ENCODE measurements at places on chromosomes 12 and 14.

DNA sequence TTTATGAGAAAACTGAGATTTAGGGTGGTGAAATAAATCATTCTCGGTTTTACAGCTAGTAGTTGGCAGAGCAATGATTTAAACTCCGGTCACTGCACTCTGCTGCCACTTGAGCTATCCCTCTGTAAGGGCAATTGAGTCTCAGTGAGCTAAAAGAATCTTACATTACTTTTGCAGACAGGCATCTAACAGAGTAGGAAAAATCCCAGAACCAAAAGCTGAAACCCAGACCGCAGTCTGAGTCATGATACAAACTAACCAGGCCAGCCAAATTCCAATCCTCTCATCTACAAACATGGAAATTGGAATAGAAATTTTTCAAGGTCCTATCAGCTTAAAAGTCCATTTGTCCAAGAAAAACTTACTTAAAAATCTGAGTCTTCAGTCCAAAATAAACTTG lies 73.7 kb downstream of the ANKS1B start:
- no peak for DNase-seq

DNA sequence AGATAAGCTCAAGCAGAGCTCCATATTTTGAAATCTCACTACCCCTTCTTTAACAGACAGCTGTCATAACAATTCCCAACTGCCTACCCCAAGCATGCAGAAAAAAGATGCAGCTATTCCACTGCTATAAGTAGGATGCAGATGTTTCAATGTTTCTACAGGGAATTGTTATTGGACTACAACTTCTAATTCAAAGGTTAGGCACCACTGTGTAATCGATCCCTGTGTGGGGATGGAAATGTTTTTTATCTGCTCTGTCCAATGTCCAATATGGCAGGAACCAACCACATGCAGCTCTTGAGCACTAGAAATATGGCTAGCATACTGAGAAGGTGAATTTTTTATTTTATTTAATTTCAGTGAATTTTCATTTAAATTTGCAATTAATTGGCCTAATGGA lies 208.6 kb downstream of the SLC2A13 start:
- DNase-seq, result no peak

GRCh38 chr12:111764120-111764821 lies 2.5 kb upstream of the ALDH2 start:
- DNase-seq, result no peak

GRCh38 chr12:80059875-80060274 lies 39.5 kb upstream of the OTOGL start:
- no peak for DNase-seq

- DNase-seq, result no peak
These were observed 505.2 kb downstream of the RMST start for GRCh38 chr12:97967831-97968230.

DNA sequence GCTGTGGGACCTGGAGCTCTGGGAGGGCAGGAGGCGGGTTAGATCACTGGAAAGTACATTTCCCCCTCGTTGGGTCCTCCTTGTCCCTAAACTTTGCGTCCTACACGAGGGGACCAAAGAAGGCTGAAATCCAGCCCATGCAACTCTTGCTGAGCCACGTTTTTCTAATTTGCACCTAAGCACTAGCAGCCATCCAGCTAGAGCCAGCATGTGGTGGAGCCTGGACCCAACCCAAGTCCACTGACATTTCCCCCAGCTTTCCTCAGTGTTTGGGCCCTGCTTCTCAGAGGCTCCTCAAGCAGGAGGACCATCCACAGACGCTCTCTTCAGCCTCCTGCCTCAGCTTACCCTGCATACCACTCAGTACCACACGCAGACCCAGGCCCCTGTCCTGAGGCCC lies 49.7 kb downstream of the TSPAN11 start:
- no peak for DNase-seq

- no peak for DNase-seq
These were observed 29.2 kb upstream of the TMED10 start for GRCh38 chr14:75205591-75205990.

DNA sequence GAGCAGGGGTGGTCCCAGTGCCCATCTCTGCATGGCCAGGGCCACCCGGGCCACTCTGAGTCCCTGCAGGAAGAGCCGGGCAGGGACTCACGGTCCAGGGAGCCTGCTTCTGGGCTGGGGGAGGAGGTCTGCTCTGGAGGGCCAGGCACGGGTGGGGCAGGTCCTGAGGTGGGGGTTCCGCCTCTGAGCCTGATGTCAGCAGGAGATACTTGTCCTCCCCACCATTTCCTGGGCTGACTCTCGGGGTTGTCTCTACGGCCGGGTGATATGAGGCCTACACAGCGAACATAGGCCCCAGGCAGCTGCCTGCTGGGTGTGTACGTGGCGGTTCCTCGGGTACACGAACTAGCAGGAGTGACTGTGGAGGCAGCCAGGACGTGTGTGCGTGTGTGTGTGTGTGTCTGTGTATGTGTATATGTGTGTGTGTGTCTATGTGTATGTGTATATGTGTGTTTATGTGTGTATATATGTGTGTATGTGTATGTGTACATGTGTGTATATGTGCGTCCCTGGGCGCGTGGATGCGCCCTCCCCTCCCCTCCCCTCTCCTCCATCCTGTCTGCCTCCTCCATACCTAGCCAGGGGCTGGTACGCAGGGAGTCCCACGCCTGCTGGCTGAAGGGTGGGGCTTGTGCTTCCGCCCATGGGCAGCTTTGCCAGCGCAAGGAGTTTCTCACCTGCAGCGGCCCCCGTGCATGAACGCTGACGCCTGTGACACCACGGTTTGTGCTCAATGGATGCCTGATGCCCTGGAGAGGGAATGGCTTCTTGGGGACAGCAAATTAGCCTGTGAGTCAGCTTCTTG lies 30.4 kb upstream of the TRAF3 start:
- DNase-seq, result no peak

- DNase-seq, result no peak
These were observed 12.8 kb upstream of the ATP2B1 start for GRCh38 chr12:89721291-89721987.

GRCh38 chr12:42585841-42586216 lies 3.7 kb downstream of the PRICKLE1 start:
- DNase-seq, result no peak

DNA sequence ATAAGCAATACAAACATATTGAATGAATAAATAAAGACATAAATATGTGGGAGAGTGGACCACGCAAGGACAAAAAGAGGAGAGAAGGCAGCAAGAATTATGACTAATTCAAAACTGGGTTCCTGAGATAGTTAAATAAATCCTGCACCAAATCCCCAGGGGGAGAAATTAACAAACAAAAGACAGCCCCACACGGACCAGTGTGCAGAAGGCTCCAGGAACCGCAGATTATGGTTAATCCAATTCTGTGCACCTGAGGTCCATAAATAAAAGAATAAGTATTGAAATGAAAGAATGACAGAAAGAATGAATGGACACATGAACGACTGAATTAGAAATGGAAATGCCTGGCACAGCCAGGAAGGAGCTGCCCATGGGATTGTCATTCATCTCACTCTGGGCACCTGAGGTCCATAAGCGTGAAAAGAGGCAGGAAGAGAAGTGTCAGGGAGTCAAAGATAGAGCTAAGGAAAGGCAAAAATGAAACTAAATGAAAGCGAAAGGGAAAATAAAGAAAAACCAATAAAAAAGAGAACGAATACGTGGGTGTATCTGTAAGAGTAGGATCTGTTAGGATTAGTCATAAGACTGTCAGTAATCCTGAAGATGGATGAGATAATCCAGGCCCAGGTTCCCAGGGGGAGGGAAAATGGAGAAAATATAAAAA lies 23.3 kb downstream of the MEG3 start:
- no peak for DNase-seq

DNA sequence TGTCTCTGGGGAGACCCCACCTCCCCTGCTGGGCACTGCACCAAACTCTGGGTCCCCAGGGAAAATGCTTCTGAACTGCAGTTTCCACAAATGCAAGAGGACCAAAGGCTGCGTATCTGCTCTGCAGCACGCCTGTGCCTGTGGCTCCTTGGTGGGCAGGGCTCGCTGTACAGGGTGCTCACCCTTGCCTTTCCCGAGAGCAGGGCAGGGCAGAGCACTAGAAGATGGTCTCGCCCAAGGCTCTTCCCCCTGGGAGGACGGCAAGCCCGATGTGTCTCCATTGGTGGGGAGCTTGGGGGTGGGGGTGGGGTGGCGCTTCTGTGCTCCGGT lies 175.3 kb upstream of the RTL1 start:
- no peak for DNase-seq

- no peak for DNase-seq
These were observed 47.2 kb downstream of the MYF5 start for GRCh38 chr12:80763874-80764273.

- no peak for DNase-seq
These were observed 315.5 kb downstream of the RMST start for GRCh38 chr12:97778111-97778510.

DNA sequence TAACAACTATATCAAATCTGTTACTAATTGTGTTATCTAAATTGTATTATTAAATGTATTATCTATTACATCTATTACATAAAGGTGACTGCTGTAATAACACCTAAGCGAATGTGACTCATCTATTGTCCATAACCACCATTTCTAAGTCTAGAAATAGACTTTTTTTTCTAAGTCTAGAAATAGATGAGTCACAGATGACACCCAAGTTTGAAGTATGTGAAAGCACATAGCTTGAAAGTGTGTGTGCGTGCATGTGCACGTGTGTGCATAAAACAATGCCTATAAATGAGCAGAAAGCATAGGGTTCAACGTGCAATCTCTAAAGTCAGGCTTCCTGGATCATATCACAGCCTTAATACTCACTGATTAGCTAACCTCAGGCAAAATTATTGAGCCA lies 451.3 kb upstream of the USP15 start:
- no peak for DNase-seq

DNA sequence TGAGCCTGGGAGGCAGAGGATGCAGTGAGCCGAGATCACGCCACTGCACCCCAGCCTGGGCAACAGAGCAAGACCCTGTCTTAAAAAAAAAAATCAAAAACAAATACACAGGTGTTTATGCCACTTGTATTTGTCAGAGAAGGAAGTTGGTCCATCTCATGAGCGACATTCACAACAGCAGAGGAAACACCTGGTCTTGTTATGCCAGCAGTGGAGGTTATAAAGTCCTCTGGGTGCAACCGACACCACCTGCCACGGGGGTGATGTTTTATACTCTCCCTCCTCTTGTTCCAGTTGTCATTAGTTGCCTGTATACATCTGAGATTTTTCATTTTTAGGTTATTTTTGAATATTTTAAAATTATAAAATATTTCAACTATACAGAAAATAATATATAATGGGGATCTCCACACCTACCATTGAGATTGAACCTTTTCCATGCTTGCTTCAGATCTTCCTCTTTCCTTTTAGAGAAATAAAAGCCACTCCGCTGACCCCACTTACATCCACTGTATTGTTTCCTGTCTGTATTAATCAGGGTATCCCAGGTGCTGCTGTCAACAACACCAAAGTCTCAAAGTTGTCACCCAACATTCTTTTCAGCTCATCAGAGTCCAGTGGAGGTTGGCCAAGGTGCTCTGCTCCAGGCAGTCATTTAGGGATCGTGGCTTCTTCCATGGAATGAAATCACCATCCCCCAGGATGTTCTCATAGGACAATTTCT lies 65.1 kb downstream of the RNFT2 start:
- no peak for DNase-seq

- DNase-seq, result no peak
These were observed 945 bp downstream of the HCAR1 start for GRCh38 chr12:122729583-122730214.

DNA sequence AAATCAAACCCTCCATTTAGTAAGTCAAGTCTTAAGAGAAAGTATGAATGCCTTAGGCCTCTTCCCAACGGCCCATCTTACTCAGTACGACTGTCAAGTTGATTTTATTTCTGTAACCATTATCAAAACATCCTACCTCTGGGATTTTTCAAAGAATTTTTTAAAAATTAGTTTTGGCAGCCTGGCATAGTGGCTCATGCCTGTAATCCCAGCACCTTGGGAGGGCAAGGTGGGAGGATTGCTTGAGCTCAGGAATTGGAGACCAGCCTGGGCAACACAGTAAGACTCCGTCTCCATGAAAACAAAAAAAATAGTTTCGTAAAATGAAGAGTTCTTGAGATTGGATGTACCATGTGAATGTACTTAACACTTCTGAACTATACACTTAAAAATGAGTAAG lies 4.1 kb downstream of the FGD6 start:
- DNase-seq, result no peak

GRCh38 chr14:106840258-106840657 lies 1313.9 kb downstream of the TMEM121 start:
- DNase-seq, result no peak

DNA sequence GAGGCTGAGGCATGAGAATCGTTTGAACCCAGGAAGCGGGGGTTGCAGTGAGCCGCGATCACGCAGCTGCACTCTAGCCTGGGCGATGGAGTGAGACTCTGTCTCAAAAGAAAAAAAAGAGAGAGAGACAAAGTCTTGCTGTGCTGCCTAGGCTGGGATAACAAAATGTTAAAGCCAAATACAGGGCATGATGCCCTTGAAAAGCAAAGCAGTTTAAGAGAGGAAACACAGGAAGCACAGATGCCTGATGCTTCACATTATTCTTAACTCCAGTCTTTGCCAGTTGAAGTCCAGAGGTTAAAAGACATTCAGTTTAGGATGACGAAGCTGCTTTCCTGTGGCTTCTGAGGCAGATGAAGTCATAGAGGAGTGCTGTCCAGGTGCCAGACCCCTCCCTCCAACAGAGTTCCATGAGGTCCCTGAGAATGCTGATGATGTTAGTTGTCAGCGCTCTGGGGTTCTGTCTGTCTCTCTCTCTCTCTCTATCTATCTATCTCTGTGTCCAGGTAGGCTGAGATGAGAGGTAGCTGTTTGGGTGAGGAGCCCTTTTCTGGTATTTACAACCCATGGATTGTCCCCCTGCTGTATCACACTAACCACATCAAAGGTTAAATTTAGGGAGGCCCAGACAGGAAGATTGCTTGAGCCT lies 4.9 kb upstream of the MRPL52 start:
- no peak for DNase-seq

- no peak for DNase-seq
These were observed 21.8 kb upstream of the KRR1 start for GRCh38 chr12:75533239-75533638.

DNA sequence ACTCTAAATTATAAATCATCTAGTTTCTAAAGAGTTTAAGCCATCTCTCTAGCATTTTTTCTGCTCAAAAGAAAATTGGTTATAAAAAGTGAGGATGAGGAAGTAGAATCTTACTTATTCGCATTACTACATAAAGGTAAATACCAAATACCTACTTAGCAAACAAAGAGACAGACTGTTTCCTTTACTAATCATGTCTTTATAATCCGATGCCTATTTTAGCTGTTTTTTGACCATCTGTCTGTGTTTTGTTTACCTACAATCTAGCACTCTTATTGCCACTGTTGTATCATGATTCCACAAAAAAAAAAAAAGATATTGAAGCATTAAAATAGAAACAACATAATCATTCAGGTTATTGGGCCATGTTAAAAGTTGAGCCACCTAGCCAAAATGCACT lies 396.2 kb downstream of the PAWR start:
- DNase-seq, result no peak

- DNase-seq, result no peak
These were observed 3.9 kb upstream of the TM7SF3 start for GRCh38 chr12:27018037-27018436.

All from left colon (tissue), 2 donors.